ENCODE measurements at places on chromosomes 4 and X.

DNA sequence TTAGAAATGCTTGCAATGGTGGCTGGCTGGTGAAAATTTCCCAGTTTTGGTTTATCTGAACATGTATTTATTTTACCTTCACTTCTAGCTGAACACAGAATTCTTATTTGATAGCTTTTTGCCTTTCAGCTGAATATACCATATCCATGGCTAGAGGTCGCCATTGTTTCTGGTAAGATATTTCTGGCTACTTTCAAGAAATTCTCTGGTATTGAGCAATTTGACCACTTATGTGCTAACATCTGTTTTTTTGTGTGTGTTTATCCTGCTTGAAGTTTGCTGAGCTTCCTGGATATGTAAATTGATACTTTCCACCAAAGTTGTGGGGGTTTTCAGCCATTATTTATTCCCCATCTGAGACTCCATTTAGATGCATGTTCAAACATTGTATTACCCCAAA, 75.4 kb downstream of the FBXW7 start:
- DNase-seq: no peak

DNA sequence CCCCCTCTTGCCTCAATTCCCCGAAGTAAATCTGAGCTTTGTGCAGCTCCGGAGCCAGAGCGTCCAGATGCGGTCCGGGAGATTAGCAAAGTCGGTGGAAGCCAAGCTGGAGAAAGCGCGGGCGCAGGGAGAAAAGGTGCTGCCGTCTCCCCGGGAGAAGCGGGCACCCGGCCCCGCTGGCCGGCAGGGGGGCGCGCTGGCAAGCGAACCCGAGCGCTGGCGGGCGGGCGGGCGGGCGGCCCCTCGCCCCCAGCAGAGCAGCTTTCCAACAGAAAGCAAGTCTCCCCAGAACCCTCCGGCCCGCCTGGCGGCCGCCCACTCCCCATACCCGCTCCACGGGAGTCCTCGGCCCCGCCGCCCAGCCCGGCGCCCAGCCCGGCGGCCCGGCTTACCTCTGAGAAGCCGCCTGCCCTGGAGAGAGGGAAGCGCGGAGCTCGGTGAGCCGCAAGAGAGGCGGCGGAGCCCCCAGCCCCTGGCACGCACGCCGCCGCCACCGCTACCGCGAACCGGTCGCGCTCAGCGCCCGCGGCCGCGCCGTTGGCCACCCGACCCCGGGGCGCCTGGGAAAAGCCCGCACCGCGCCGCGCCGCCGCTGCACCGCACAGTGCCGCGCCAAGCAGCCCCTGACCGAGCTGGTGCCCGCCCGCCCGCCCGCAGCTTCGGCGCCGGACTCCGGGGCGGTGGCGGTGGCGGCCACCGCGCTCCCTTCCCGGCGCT, 529 bp upstream of the CITED1 start:
- no peak for DNase-seq

GRCh38 chrX:10109695-10110094, 47.1 kb upstream of the CLCN4 start:
- DNase-seq: no peak

GRCh38 chr4:54729256-54729655, 71.5 kb downstream of the KIT start:
- DNase-seq: no peak

GRCh38 chr4:125762537-125762936, 447.8 kb downstream of the FAT4 start:
- DNase-seq: no peak
